ENCODE measurements at places on chromosomes 5 and 9.

GRCh38 chr5:154444556-154445421 lies 1.0 kb upstream of the SAP30L start:
- peak overlapping the region; percentile 87 for H3K27ac ChIP-seq
- DNase-seq: peak; percentile 14
- peaks cover 27% of the 10 kb centered on the region for H3K36me3 ChIP-seq
- H3K27me3 ChIP-seq: no peaks in the 10 kb centered on the region

DNA sequence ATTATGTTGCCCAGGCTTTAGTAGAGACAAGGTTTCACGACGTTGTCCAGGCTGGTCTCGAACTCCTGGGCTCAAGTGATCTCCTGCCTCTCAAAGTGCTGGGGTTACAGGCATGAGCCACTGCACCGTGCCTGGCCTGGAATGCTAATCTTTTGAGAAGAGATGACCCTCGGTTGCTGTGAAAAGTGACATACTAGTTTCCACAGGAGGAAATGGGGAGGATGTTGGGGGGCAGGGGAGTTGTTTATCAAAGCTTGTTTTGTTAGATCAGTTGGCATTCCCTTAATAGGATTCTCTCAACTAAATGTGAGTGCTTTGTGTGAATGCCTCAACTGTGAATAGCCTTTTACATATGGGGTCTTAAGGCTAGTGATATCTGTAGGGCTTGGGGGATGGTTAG lies 16.4 kb upstream of the MATR3 start:
- H3K27me3 ChIP-seq: peaks cover 2% of the 10 kb centered on the region
- no peak overlapping the region for H3K27ac ChIP-seq
- no peak overlapping the region for H3K4me3 ChIP-seq
- no peak for DNase-seq
- peaks cover 18% of the 10 kb centered on the region for H3K4me1 ChIP-seq
- H3K36me3 ChIP-seq: peaks cover 22% of the 10 kb centered on the region

DNA sequence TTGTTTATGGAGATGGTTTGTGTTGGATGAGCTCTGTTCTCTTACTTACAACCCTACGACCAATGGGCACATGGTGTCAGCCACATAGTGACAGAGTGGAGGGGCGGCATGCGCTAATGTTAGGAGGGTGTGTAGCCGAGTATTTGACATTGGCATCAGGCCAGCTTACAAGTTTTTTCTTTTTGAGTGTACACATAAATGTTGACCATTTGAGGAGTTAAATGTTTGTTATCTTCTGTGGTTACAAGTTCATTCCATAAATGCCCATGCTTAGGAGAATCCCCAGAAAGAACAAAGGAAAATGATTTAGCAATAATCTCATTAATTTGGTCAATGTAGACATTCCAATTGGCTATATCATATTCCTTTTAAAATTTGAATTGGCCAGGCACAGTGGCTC lies 180.1 kb upstream of the ELL2 start:
- no peak overlapping the region for H3K4me3 ChIP-seq
- no peaks in the 10 kb centered on the region for H3K36me3 ChIP-seq
- no peaks in the 10 kb centered on the region for H3K27me3 ChIP-seq
- no peak overlapping the region for H3K27ac ChIP-seq
- no peak for DNase-seq
- no peaks in the 10 kb centered on the region for H3K4me1 ChIP-seq

- H3K27ac ChIP-seq: no peak overlapping the region
- H3K4me3 ChIP-seq: no peak overlapping the region
- peaks cover 56% of the 10 kb centered on the region for H3K36me3 ChIP-seq
- no peaks in the 10 kb centered on the region for H3K27me3 ChIP-seq
Measured at GRCh38 chr5:160352308-160352707, 18.1 kb downstream of the C1QTNF2 start.

- H3K36me3 ChIP-seq: no peaks in the 10 kb centered on the region
- peak overlapping the region; percentile 47 for H3K27ac ChIP-seq
- no peak overlapping the region for H3K4me3 ChIP-seq
- H3K27me3 ChIP-seq: no peaks in the 10 kb centered on the region
Measured at GRCh38 chr5:134245101-134245604, 19.3 kb upstream of the PPP2CA start.

DNA sequence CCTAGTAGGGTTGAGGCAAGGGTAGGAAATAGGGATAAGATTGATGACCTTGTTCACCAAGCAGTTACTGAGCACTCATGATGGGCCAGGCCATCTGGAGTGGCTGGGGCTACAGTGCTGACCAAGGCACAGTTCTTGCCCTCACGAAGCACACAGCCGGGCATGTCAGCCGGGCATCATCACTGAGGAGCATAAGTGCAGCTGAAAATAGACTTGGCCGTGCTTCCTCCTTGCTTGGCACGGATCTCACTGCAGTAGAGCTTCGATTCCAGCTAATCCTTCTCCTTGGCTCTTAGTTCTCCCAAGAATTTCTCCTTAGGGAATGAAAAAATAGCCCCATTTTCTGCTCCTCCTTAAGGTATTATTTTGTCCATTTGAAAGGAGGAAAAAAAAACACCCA lies 116.6 kb downstream of the NMUR2 start:
- no peaks in the 10 kb centered on the region for H3K36me3 ChIP-seq
- H3K27ac ChIP-seq: no peak overlapping the region
- H3K4me3 ChIP-seq: no peak overlapping the region

DNA sequence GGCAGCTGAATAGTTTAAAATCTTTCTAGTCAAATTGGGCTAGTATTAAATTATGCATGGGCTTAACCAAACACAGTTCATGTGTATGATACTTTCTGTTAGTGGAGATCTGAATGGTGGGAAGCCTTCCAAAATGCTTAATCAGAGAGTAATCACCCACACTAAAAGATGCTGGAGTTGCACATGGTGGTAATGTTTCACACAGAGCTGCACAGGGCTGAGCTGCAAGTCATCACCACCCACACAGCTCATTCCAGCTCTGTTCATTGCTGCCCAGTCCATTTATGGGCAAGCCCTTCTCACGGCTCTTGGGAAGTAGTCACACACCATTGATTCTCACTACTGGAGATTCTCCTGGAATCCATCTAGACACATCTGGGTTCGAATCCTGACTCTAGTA lies 351.5 kb upstream of the KCNN2 start:
- no peaks in the 10 kb centered on the region for H3K4me1 ChIP-seq
- no peak overlapping the region for H3K27ac ChIP-seq
- H3K4me3 ChIP-seq: no peak overlapping the region
- H3K36me3 ChIP-seq: no peaks in the 10 kb centered on the region
- H3K27me3 ChIP-seq: no peaks in the 10 kb centered on the region
- DNase-seq: peak; percentile 5

- no peak for DNase-seq
- no peaks in the 10 kb centered on the region for H3K36me3 ChIP-seq
- H3K4me3 ChIP-seq: no peak overlapping the region
- no peak overlapping the region for H3K27ac ChIP-seq
- H3K4me1 ChIP-seq: no peaks in the 10 kb centered on the region
Measured at GRCh38 chr9:91303741-91304415, 57.8 kb downstream of the AUH start.

GRCh38 chr9:104586496-104587180 lies 12.6 kb downstream of the OR13C5 start:
- H3K27me3 ChIP-seq: no peaks in the 10 kb centered on the region
- peak; percentile 91 for DNase-seq
- H3K36me3 ChIP-seq: no peaks in the 10 kb centered on the region
- no peak overlapping the region for H3K27ac ChIP-seq
- H3K4me1 ChIP-seq: no peaks in the 10 kb centered on the region
- no peak overlapping the region for H3K4me3 ChIP-seq

- H3K27ac ChIP-seq: no peak overlapping the region
- no peaks in the 10 kb centered on the region for H3K36me3 ChIP-seq
- peaks cover 19% of the 10 kb centered on the region for H3K4me1 ChIP-seq
Measured at GRCh38 chr9:68530618-68531017, 10.1 kb downstream of the TMEM252 start.

GRCh38 chr5:165913059-165913458 lies 2378.4 kb upstream of the WWC1 start:
- H3K27me3 ChIP-seq: no peaks in the 10 kb centered on the region
- no peak overlapping the region for H3K4me3 ChIP-seq
- H3K36me3 ChIP-seq: no peaks in the 10 kb centered on the region
- H3K27ac ChIP-seq: no peak overlapping the region

- H3K27me3 ChIP-seq: no peaks in the 10 kb centered on the region
- no peak overlapping the region for H3K4me3 ChIP-seq
- no peak for DNase-seq
Measured at GRCh38 chr5:18968966-18969365, 1019.0 kb downstream of the CDH18 start.

DNA sequence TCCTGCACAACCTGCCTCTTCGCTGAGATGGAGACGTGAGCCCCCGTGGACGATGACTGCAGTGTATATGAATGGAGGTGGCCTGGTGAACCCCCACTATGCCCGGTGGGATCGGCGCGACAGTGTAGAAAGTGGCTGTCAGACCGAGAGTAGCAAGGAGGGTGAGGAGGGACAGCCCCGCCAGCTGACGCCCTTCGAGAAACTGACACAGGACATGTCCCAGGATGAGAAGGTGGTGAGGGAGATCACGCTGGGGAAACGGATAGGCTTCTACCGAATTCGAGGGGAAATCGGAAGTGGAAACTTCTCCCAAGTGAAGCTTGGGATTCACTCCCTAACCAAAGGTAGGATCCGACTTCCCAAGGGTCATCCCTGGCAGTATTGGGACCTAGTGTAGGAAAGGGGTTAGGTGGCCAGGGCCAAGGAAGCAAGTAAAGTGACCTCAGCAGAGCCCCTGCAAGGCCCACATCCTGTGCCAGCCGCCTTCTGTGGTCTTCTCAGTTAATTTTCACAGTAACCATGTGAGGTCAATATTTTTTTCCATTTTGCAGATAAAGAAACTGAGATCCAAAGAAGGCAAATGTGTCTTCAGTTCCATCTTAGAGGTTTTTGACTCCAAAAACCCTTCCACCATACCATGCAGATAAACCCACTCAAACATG lies 53.8 kb downstream of the NIM1K start:
- H3K4me3 ChIP-seq: no peak overlapping the region
- H3K4me1 ChIP-seq: no peaks in the 10 kb centered on the region
- H3K36me3 ChIP-seq: no peaks in the 10 kb centered on the region
- H3K27ac ChIP-seq: no peak overlapping the region

- no peak overlapping the region for H3K27ac ChIP-seq
- peaks cover 44% of the 10 kb centered on the region for H3K27me3 ChIP-seq
- H3K4me1 ChIP-seq: peaks cover 28% of the 10 kb centered on the region
- peak; percentile 85 for DNase-seq
- no peak overlapping the region for H3K4me3 ChIP-seq
Measured at GRCh38 chr5:173331956-173332479, 3.8 kb upstream of the STC2 start.

DNA sequence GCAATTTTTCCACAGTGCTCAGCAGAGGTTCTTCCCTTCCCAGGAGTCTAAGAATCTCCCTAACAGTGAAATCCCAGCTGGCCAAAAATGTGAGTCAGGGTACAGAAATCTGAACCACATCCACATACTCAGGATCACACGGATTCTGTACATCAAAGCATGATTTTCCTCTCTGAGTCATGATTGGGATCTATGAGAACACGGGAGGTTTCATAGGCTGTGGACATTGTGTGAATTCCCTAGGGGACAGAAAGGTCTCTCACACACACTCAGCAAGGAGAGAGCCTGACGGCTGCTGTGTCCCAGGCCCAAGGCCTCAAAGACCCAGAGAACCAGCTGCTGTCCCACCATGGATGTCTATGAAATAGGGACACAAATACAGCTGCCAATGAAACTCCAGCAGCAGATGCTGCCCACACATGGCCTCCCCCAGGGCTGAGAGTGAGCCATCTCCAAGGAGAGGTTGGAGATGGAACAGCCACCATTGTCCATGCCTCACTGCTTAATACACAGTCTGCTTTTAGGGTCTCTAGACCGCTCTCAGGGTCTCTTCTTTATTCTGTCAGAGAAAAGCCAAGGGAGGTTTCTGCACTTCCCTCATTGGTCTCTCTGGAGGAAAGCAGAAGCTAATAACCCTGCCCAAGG lies 102.7 kb downstream of the ADAMTS12 start:
- no peaks in the 10 kb centered on the region for H3K27me3 ChIP-seq
- H3K36me3 ChIP-seq: no peaks in the 10 kb centered on the region
- H3K4me3 ChIP-seq: no peak overlapping the region
- H3K4me1 ChIP-seq: peaks cover 13% of the 10 kb centered on the region
- no peak overlapping the region for H3K27ac ChIP-seq
- DNase-seq: no peak

DNA sequence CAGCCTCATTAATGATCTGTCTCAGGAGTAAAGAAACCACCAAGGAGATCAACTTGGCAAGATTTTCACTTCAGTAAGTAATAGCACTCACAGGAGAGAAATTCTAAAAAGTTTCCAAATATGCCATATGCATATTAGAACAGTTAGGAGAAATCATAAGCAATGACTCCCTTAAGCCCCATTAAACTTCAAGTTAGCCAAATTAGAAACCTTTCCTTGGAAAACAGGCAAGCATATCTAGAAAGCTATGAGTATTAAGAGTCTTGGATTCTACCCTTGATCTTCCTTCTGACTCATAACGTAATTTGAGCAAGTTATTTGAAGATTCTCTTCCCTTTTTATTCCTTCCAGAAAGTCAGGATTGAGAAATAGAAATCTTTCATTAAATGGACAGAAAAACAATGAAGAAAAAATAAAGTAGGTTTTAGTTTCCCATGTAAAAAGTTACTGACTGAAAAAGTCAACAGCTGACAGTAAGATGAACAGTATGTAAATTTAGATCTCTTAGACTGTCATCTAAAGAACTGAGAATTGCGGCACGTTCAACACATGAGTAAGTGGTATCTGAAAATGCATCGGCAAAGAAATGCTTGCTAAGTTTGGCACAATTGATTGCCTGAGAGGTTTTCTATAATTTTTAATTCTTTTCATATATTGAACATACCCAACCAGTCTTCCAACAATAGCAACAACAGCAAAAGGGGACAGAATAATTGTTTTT lies 565.7 kb upstream of the FTMT start:
- no peaks in the 10 kb centered on the region for H3K36me3 ChIP-seq
- H3K27ac ChIP-seq: no peak overlapping the region
- H3K27me3 ChIP-seq: no peaks in the 10 kb centered on the region
- peak; percentile 89 for DNase-seq
- no peaks in the 10 kb centered on the region for H3K4me1 ChIP-seq
- H3K4me3 ChIP-seq: no peak overlapping the region

DNA sequence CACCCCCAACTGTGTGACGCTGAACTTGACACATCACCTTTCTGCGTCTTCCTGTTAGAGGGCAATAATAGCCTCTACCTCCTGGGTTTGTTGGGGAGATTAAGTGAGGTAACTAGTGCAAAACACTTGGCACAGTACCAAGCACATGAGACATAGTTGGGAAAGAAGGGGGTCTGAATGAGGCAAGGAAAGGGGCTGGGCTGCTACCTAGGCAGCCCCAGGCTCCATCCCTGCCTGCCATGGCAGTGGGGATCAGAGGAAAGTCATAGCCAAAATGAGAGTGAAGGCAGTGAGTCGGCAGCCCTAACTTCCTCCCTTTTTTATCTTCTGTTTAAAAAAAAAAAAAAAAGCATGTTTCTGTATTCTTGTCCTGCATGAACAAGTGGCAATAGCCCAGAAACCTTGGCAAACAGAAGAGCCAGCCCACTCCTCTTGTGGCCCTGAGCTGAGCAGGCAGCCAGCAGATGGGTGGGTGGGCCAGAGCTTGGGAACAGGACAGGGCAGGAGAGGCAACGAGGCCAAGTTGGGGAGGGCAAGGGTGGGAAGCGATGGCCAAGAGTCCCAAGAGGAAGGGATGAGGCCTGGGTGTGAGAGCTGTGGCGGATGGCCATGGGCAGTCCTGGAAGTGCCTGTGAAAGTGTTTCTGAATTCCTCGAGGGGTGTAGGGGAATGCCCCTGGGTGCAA lies 11.4 kb downstream of the CAMK2A start:
- no peak for DNase-seq
- no peaks in the 10 kb centered on the region for H3K27me3 ChIP-seq
- H3K4me1 ChIP-seq: peaks cover 19% of the 10 kb centered on the region
- H3K36me3 ChIP-seq: no peaks in the 10 kb centered on the region

All from muscle of leg (tissue), 16 donors.